ENCODE measurements at places on chromosomes 12 and 14. TPM values are rescaled to one million over a fixed set of nuclear protein-coding genes. Genes with fewer than 3 reads are reported as not detected.

GRCh38 chr14:51207621-51208020 lies 32.4 kb upstream of the TMX1 start:
- DNase-seq: no peak

GRCh38 chr12:50986966-50987737 lies 34.8 kb downstream of the HIGD1C start:
- DNase-seq: peak; percentile 75

- DNase-seq: peak; percentile 45
Observed at GRCh38 chr12:46359667-46360280, 12.8 kb downstream of the SLC38A2 start.

- no peak for DNase-seq
Observed at GRCh38 chr14:95549656-95550585, 15.1 kb downstream of the GLRX5 start.

- peak; percentile 64 for DNase-seq
Observed at GRCh38 chr14:22598099-22598895, at the start of gene ABHD4. TSS of gene ABHD4 (plus strand) at chr14:22598300. CDS start at chr14:22598307, 7 bp downstream.

GRCh38 chr12:110616471-110617115 lies 2.7 kb downstream of the TCTN1 start:
- no peak for DNase-seq

GRCh38 chr14:89351516-89352404 lies 65.3 kb downstream of the FOXN3 start:
- DNase-seq: peak; percentile 33

- no peak for DNase-seq
Observed at GRCh38 chr14:89858089-89858488, 96.4 kb downstream of the EFCAB11 start.

DNA sequence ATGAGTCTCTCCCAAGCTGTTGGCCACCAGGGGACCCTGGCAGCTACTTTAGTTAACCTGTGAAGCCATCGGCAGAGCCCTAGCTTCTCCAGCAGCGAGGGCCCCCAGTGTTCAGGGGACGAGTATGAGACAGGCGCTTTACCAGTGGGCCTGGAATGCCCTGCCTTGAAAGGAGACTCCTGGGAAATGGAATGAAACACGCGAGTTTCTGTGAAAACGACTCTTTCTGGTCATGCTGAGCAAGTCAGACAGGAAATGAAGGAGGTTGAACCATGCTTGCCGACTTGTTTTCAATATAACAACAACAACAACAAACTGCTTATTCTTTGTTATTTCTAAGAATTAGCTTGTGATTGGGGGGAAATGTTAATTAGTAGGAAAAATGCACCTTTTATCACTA lies 42.9 kb downstream of the SFSWAP start:
- DNase-seq: no peak

DNA sequence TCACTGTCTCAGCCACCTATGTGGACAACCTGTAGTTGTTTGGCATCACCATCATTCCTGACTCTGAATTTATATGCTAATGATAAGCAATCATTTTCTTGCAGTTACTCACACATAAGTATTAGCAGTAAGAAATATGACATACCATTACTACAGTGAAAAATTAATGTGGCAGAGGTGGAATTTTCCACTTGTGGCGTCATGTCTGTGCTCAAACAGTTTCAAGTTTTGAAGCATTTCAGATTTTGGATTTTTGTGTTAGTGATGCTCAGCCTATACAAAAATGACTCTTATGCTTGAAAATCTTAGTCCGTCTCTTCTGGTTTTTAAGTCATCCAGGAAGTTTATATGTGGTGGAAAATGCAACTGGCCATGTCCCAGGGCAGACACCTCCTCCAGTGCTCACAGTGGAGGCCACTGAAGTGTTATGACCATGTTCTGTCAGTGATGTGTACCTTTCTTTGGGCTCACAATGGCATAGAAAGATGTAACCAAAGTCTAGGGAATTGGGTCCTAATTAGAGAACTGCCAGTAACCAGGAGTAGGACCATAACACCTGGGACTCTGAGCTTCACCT lies 220.6 kb downstream of the SYT1 start:
- DNase-seq: no peak

- no peak for DNase-seq
Observed at GRCh38 chr12:104412681-104413080, 44.1 kb upstream of the CHST11 start.

- DNase-seq: no peak
Observed at GRCh38 chr14:100100032-100100703, 34.9 kb downstream of the EVL start.

DNA sequence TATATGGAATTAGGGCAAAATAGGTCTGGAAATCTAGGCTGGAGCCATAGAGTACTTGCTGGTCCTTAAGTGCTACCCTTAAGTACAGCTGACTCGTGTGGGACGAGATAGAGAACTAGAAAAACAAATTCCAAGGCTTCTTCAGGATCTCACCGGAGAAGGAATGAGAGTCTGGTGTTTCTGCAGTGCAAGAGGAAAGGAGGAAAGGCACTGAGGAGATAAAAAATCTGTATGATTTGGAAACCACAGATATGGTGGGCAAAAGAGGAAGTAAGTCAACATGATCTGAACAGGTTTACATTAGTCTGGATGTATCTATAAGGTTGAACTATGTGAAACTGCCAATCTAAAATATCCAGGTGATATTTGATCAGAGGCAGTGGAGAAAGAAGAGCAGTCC lies 134.4 kb upstream of the SOX5 start:
- no peak for DNase-seq

DNA sequence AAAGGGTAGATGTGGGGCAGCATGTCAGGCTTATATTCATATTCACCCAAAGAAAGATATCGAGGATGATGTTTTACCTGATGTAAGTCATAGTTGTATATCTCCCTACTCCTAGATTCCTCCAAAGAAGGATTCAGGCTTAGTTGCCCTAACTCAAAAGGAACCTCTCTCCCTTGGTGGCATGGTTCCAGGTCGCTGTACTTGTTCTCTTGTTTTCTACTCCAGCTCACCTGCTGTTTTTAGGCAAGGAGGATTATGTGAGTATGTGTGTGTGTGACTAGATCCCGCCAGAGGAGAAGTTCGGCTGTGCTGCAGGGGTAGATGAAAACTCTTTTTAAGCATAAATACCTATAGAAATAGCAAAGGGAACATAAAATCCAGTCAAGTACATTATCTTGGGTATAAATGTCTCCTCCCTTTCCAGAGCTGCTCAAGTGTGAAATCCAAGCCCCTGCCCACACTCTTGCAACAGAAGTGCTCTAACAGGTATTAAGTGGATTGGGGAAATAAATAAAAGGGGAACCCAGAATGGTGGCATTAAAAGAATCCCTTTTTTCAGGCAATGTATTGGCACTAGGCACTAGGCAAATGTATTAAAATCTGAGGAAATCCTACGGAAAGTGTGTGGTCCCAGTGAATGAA lies 375.7 kb downstream of the ZFP36L1 start:
- no peak for DNase-seq

DNA sequence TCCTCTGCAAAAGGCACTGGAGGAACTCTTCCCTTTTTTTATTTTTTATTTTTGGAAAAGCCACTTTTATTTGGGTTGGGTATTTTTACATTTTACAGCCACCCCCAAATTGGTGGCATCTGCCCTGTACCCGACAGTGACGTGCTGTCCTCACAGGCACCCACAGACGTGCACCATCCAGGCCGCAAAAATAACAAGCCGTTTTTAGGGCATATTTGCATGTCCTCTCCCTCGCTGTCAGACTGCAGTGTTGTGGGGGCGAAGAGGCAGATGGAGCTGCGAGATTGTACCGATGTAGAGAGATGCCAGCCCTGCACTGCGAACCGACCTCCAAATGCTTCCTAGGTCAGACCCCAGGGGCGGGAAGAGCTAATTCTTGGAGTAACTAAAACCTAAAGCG lies 12.2 kb downstream of the JDP2 start:
- no peak for DNase-seq

DNA sequence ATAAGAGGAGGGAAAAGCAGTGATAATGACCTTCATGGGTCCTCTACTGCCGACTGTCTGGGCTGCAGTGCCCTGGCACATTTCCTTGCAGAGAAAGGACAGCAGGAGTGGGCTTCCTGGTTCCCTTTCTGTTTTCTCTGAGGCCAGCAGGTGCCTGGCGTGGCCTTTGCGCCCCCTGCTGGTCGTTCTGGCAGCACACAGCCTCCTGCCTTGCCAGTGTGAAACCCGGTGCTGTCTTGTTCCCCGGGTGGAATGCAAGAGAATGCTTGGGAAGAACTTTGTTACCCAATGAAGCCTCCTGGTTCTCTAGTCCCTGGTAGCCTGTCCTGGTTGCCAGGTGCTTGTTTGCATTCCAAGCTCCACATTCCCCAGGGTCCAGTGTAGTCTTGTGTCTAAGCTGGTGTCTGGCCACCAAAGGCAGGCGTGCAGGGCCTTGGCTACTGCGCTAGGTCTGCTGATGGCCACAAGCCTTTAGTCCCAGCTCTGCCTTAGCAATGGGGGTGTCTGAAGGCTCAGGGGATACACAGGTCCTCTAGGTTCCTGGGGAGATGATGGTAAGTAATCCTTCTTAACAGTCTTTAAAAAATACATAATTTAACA lies 1392.4 kb upstream of the TMEM132C start:
- DNase-seq: peak; percentile 73

DNA sequence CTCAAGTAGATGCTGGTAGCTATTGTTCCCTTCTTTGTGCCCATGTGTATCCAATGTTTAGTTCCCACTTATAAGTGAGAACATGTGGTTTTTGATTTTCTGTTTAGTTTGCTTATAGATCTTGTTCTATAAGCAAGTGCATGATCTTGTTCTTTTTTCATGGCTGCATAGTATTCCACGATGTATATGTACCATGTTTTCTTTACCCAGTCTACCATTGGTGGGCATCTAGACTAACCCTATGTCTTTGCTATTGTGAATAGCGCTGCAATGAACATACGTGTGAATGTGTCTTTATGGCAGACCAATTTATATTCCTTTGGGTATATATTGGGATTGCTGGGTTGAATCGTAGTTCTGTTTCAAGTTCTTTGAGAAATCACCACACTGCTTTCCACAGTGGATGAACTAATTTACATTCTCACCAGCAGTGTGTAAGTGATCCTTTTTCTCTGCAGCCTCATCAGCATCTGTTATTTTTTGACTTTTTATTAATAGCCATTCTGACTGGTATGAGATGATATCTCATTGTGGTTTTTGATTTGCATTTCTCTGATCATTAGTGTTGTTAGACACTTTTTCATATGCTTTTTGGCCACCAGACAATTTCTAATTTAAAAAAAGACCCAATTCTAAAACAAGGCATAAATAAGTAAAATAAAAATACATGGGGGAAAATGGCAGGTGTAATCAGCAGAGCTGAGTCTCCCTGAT lies 50.6 kb downstream of the CPM start:
- no peak for DNase-seq

GRCh38 chr14:75022655-75023054 lies 19.9 kb downstream of the EIF2B2 start:
- DNase-seq: no peak

Gene ERC1
- 93.1 TPM for total RNA-seq

Gene VRTN
- not detected for total RNA-seq

Gene FGF6
- not detected for total RNA-seq

Gene ZNF740
- 12.6 TPM for total RNA-seq

Gene CCDC91
- total RNA-seq: 37.4 TPM

Gene AVPR1A
- total RNA-seq: 0.41 TPM

Gene OASL
- not detected for total RNA-seq

Gene CRACR2A
- 16.8 TPM for total RNA-seq

Measured in fibroblast of the aortic adventitia (primary cell).